ENCODE measurements at places on chromosomes 3 and 15. TPM values are rescaled to one million over a fixed set of nuclear protein-coding genes. Genes with fewer than 3 reads are reported as not detected.

CHRNB4 gene
- not detected for total RNA-seq

GOLGA8M gene
- not detected for total RNA-seq

GOLGA6L7 gene
- total RNA-seq: not detected

SPSB4 gene
- 0.39 TPM for total RNA-seq

GCSAM gene
- total RNA-seq: not detected

IL17RB gene
- total RNA-seq: 0.11 TPM

SCAANT1 gene
- total RNA-seq: not detected

EPHB3 gene
- total RNA-seq: 3.7 TPM
